ENCODE measurements at places on chromosomes 2 and 18.
A peak's percentile ranks its signal among the peaks of the same experiment; 100 is the strongest.

- no peak for DNase-seq
Measured at GRCh38 chr18:50832754-50833153, 12.9 kb upstream of the MRO start.

- DNase-seq: no peak
Measured at GRCh38 chr2:191854382-191855372, 7.8 kb upstream of the CAVIN2 start.

DNA sequence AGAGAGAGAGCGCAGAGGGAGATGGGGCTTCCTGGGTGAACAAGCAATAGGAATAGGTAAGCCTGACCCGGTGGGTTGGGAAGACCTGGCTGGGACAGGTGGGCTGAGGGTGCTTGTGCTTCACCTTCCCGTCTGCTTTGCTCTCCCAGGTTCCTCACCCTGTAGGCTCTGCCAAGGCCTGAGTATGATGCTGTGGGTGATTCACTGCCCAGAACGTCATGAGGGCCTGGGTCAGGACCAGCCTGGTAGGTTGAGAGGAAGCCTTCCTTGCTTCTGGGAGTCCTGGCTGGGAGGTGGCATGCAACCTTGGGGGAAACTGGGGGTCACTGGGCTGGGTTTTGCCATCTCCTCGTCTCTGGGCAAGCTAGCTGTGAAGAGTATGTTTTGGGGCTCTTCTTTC is 220.2 kb upstream of the APCDD1 start:
- no peak for DNase-seq

DNA sequence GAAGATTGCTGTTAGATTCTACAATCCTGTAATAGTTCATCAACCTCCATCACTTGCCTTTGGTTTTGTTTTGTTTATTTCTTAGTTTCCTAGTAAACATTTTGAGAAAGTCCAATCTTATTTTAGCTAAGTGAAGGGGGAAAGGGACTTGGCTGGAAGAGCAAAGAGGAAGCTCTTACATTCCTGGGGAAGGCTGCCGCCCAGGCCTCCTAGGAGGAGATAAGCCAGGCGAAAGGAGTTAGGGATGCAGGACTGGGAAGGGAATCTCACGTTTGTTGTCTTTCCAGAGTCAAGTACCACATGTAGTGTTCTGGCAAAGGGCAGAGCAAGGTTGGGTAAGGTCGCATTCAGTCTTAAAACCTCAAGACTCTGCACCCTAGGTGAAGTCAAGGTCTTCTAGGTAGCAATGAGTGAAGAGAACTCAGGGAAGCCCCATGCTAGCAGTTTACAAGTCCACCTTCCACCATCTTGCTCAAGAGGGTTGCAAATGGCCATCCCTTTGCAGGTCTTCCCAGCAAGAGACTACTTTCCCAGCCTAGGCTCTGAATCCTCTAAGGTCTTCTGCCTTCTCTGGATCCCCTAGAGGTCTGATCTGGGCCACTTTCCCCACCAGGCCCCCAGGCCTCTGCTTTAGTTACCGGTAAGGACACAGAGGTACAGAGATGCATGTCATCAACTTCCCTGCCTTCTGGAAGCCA is 320.7 kb downstream of the CYP26B1 start:
- DNase-seq: no peak

- DNase-seq: no peak
Measured at GRCh38 chr2:226037526-226037925, 638.0 kb downstream of the NYAP2 start.

- DNase-seq: no peak
Measured at GRCh38 chr2:220811115-220811514, 761.0 kb downstream of the EPHA4 start.

GRCh38 chr18:28666216-28666615 is 489.3 kb upstream of the CDH2 start:
- no peak for DNase-seq

DNA sequence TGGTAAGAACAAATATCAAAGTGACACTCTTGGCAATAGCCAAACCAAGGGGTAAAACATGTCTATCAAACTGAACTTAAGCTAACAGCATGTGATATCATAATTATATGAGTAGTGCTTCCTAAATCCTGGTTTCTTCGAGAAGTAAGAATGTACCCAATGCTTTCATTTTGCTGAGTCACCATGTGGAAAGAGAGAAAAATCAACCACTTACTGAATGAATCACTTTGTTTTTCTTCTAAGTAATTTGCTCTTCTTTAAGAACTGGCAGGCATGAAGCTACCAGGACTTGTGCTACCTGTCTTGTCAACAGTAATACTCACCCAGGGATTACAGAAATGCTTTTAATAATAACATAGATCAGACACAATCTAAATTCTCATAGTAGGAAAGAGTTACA is 19.0 kb upstream of the DUSP19 start:
- no peak for DNase-seq

DNA sequence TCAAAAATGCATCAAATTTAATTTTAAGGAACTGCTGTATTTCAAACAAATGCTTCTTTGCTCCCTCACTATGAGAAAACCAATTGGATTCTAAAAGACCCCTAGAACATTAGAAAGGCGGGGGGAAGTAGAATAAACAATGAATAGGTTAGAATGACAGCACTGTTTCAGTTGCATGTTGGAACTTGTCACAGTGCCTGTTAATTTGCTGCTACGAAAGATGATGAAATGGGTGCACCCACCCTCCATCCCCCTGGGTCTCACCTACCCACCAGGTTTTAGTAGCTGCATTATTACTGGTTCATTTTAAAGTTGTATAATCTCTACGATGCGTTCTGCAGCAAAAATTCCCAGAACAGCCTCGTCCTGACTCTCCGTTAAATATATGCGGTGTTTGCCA is 193.0 kb upstream of the COPS8 start:
- no peak for DNase-seq

DNA sequence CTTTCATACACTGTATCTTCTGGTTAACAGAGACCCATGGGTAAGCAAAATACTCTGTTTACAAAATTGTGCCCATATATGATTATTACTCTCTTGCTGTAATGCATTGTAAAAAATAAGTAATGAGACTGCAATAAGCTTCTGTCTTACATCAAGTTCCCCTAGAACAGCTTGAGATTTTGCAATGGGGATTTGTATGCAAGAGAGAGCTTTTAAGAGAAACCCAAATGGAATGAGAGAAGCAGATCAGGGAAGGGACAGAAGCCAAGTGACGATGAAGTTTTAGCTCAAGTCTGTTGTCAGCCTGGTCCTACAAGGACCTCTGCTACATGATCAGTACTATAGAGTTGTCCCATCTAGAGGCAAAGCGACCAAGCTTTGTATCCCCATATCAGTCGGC is 218.1 kb upstream of the VWC2L start:
- no peak for DNase-seq

- DNase-seq: peak; percentile 17
Measured at GRCh38 chr18:48541026-48541746, 2.4 kb downstream of the CTIF start.

DNA sequence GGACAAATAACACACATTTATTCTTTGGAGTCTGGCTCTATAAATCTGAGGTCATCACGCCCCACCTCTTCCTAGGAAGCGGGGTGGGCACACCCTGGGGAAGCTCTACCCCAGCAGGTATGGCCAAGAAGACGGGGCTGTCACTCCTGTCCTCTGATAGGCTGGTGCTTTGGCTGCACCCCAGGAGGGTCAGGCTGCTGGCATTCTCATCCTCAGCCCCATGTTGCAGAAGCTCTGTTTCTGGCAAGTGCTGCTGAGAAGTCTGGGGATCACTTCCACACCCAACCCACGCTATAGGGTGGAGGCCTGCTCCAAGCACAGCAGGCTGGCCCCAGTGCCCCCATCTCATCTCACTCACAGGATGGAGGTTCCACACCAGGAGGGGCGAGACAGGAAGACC is 17.6 kb downstream of the ARHGEF4 start:
- DNase-seq: no peak

GRCh38 chr18:11794195-11794594 is 57.0 kb upstream of the CHMP1B start:
- DNase-seq: no peak

GRCh38 chr2:13018490-13018889 is 301.8 kb downstream of the TRIB2 start:
- no peak for DNase-seq

DNA sequence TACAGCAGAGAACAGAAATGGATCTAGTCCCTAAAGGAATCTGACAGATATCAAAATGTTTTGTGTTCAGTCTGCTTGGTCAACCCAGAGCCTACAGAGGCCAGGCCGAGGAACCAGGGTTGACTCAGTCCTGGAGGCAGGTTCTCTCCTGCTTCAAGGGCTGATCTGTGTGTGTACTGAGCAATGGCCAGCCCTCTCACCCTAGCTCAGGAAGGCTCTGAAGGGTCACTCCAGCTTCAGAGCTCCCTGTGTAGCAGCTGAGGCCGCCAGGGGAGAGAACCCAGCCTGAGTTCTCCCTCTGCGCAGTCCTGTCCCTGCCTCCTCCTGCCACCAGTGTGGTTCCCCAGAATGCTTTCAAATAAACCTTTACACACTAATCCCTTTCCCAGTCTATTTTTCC is 41.1 kb downstream of the NEURL3 start:
- DNase-seq: no peak

- no peak for DNase-seq
Measured at GRCh38 chr2:191696001-191696400, 18.1 kb downstream of the NABP1 start.

DNA sequence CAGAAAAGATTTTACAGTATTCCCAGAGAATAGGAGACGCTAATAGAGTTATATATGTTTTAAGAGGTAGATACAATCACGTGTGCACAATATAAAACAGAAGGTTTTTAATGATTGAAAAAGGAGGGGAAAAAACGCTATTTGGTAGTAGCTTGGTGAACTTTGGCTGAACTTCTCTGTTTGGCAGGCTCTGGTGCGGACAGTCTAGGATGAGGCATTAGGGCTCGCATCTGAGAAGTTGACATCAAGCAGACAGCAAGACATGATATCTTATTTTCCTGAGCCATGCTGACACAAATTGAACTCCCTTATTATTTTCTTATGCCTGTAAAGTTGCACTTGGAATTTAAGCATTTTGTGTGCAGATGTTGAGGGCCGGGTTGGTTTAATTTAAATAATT is 176.6 kb downstream of the EN1 start:
- no peak for DNase-seq

GRCh38 chr2:28516950-28517349 is 21.1 kb downstream of the PLB1 start:
- no peak for DNase-seq

GRCh38 chr2:215535125-215535668 is 99.3 kb upstream of the FN1 start:
- DNase-seq: no peak

GRCh38 chr2:44731505-44731904 is 210.0 kb upstream of the SIX3 start:
- DNase-seq: no peak

DNA sequence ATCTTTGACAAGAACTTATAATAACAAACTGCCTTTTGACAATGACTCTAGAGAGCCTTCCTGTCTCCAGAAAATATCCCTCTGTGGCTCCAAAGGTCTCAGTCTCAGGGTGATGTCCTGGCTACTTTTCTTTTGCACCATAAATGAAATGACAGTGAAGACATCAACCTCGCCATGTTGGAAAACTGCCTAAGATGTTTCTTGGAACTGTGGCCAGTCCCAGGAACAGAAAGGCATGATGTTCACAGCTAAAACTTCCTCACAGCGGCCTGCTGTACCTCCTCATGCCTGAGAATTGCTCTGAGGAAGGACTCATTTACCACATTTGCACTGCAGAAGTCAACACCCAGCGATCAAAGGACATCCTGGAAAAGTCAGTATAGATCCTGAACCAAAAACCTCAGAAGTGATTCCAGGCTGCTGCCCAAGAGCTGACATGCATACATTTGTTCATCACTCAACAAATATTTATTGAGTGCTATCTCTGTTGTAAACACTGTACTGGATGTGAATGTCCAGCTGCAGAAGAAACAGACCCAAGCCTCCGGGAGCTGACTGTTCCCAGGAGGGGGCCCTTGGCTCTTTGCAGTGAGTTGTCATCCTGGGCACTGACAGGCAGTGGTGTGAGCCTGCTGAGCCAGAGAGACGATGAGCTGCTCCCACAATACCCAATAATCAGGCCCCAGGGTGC is 64.3 kb upstream of the ACSL3 start:
- DNase-seq: no peak

DNA sequence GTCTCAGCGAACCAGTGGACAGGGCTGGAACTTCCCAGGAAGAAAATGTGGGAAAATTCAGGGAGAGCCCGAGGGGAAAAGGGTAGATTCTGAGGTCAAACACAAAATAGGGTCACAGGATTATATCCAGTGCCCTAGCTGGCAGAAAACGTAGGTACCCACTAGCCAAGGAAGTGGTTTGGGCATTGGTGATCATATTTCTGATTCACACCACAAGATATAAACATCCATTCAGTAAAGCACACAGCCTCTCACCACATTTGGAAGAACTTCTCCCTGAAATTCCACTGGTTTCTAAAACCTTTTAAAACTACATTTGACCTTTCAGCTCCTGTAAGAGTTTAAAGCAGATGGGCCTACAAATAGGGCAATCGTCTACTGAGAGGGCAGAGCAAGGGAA is 186.9 kb downstream of the TTC32 start:
- no peak for DNase-seq

- DNase-seq: no peak
Measured at GRCh38 chr18:79871026-79871390, 73.3 kb downstream of the KCNG2 start.

DNA sequence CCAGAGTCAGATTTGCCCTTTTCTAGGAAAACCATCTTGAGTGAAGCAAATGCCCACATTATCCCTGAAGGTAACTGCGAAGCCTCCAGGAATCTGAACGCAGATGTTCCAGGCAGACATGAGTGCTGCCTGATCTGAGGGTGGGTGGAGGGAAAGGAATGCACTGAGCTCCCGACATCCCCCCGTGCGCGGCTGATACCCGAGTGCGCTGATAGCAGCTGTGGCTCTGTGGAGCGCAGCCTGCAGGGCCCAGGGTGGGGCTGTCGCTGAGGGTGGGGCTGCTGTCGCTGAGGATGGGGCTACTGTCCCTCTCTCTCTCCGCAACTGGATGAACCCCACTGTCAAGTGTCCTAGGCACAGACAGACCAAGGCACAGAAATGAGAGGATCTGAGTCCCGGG is 82.4 kb downstream of the GFPT1 start:
- DNase-seq: no peak

- DNase-seq: peak; percentile 1
Measured at GRCh38 chr2:154623819-154624218, 74.7 kb upstream of the KCNJ3 start.

DNA sequence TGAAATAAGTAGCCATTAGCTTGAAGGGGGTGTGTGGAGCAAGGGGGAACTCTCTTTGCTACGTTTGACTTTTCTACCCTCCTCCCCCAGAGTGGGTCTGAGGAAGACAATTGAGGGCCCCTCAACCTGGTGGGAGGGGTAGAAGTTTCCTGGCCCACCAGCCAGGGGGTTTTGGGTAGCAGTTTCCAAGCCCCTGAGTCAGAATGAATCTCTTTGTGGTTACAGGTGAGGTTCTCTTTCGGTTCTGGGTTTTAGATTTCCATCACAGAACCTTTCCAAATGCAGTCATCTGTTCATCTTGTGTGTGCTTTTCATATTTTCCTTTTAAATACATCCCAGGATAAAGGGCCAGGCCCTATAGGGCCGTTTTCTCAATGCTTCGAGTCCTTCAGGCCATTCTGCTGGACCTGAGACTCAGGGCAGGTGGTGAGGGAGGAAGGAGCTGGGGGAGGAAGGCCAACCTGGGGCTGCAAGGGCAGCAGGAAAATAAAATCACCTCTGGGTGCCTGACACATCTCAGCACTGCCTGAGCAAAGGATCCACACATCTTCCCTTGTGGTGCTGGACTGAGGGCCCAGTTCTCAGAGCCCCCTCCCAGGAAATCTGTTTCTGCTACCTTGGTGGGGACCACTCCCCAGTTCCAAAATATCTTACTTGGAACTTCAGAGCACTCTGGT is 4.7 kb downstream of the LBH start:
- DNase-seq: no peak

GRCh38 chr2:86078774-86079545 is 26.7 kb downstream of the POLR1A start:
- no peak for DNase-seq

GRCh38 chr2:205401511-205401910 is 280.8 kb upstream of the NRP2 start:
- no peak for DNase-seq

Measured in KG1 (cell line).